ENCODE measurements at places on chromosomes 13 and 19.

- DNase-seq: no peak
Observed at GRCh38 chr13:28000567-28000966, 12.1 kb upstream of the URAD start.

- DNase-seq: no peak
Observed at GRCh38 chr19:33048806-33049676, 15.6 kb downstream of the RHPN2 start.

DNA sequence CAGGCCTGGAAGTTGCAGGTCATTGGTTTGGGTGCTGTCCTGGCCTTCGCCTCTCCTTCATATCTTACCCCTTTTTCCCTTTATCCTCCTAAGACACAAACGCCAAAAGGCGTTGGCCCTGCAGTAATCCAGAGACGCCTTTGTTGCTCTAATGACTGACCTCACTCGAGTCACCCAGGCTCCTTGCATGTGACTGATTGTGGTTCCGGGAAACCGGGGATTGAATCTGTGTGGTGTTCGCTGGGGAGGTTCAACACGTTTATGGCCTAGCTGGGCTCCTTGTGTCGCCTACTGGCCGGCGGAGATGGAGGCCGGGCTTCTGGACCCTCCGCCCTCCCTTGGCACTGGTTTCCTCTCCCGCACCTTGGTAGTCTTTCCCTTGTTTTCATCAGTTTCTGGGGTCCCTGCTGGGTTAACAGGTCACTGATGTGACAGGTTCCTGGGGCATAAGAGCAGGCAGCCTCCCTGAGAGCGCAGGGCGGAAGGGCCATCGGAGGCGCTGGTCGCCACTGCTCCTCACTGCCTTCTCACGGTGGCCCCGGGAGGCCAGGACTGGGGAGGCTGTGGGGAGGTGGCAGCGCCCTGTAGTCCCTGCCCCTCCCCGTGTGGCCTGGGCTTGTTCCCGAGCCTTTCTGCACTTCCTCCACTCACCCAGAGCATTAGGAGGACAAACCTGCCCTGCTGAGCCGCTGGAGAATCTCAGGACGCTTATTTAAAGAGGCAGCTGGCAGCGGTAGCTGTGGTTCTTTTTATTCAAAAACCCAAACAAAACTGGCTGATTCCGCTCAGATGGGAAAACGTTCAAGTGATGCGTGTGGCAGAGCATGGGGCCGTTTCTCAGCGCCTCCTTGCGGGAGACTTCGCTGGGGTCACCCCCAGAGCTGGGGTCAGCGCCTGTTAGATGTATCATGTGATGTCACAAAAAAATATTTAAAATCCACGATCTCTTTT, 18.1 kb upstream of the NDUFS7 start:
- no peak for DNase-seq

DNA sequence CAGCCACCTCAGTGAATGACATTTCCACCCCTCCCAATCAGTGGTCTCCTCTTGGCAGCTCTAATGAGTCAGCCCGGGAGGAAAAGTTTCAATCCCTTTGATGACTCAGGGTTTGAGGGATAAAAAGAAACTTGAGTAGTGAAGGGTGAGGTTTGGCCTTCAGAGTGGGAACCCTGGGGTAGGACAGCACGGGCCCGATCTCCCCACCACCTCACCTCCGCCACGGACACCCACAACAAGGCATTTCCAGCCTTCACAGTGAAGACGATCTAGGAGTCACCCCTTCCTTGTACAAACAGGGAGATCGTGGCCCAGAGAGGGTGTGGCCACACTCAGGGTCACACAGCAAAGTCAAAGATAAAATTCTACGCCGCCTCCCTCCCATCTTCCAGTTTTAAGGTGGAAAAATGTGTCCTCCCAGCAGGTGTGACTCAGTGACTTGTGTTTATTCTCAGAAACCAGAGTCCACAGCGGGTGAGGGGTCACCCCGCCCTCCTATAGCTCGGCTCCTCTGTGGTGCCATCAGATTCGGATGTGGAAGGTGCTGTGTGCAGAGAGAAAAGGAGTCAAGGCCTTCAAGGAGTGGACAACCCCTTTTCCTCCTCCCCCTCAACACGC, 12.3 kb downstream of the CIB3 start:
- DNase-seq: peak; percentile 27

GRCh38 chr13:20623000-20623399, 56.0 kb downstream of the IFT88 start:
- DNase-seq: no peak

DNA sequence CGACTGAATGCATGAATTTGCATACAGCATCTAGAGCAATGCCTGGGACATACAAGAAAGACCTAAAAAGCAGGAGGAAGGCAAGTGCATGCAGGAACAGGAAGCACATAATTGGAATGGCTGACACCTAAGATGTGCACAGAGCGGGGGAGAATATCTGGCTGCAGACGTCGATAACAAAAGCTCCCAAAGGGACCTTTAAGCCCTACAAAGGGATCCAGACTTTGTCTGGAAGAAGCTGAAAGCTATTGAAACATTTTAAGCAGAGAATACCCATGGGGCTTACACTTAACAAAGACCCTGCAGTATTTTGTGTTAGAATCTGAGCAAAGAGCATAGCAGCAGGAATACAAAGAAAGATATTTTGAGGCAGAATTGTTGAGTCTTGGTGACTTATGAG, 107.4 kb upstream of the CLDN10 start:
- no peak for DNase-seq

DNA sequence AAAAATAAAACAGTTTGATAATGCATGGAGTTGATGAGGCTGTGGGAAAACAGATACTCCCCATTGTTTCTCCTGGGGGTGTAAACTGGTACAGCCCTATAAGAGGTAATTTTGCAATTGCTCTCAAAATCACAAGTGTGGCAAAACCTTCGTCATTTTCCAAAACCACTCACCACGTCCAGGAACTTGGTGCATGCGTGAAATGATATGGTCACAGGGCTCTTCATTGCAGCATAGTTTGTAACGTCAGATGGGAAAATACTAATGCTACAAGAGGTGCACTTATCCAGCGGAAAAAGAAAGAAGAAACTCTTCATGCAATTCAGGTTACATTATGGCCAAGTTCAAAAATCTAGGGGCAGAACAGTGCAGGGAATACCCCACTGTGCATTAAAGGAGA, 11.9 kb upstream of the PLAUR start:
- DNase-seq: no peak

DNA sequence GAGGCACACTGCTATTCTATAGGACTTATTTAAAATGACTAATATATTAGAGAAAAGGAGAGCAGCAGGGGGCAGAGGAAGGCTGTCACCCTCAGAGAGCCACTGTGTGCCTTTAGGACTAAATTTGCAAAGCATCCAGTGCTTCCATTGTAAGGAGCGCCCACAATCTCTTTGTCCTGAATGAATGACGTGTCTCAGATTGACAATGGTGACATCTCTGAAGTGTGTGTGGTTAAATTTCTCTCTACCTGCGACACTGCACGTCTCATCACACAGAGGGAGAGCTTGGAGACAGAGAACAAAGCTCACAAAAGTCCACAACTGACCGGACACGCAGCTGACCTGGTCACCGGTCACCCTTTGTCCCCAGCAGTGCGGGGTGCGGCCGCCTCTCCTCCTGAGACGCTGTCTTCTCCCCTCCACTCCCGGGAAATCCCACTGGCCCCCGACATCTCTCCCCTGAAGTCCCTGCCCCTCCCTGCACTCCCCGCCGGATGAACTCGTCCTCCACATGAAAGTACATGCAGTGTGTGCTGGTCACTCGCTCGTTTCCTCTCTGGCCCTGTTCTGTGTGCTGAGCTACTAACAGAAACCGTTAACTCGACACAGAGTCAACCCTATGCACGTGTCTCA, 107.2 kb downstream of the RAB20 start:
- no peak for DNase-seq

- DNase-seq: peak; percentile 50
Observed at GRCh38 chr13:85520445-85520844, 278.8 kb downstream of the SLITRK6 start.

- DNase-seq: no peak
Observed at GRCh38 chr13:20717581-20718542, 14.4 kb downstream of the IL17D start.

Data from AG04450 (cell line).